Upper lobe of left lung (tissue), 6 donors: ENCODE measurements at places on chromosomes 6 and 20.
A peak's percentile ranks its signal among the peaks of the same experiment; 100 is the strongest.

- DNase-seq, result no peak
Observed at GRCh38 chr6:8157839-8158238, 55.5 kb upstream of the EEF1E1 start.

- no peak for DNase-seq
Observed at GRCh38 chr20:3158968-3159431, 665 bp downstream of the FASTKD5 start.

DNA sequence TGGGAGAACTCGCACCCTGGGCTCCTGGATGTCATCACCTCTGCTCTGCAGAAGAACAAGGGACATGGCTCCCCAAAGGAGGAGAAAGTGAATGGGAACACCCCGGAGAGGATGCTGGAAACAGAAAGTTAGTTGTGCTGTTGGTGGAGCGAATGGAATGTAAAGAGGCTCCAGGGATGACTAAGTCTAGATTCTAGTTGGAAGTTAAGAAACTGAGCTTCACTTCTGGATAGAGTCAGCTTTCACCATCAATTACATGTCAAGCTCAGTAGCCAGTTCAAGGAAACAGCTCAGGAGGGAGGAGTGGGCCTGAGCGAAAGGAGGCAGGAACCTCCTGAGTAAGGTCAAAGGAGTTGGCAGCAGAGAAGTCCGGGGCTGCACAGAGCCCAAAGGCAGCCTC lies 132.1 kb upstream of the ARID1B start:
- DNase-seq, result no peak

DNA sequence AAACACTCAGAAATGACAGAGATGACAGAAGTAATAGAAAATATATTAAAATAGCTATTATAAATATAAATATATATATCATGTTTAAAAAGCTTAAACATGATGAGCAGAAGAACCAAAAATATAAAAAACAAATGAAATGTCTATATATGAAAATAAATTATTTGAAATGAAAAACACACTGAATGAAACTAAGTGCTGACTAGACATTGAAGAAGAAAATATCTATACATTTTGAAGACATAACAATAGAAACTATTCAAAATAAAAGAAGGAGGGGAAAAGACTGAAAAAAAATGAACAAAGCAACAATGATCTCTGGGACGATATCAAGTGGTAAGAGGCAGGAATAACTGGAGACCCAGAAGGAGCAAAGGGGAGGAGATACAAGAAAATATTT lies 76.8 kb downstream of the RNASET2 start:
- DNase-seq, result no peak

GRCh38 chr6:1049900-1050299 lies 262.0 kb upstream of the FOXQ1 start:
- DNase-seq, result no peak

DNA sequence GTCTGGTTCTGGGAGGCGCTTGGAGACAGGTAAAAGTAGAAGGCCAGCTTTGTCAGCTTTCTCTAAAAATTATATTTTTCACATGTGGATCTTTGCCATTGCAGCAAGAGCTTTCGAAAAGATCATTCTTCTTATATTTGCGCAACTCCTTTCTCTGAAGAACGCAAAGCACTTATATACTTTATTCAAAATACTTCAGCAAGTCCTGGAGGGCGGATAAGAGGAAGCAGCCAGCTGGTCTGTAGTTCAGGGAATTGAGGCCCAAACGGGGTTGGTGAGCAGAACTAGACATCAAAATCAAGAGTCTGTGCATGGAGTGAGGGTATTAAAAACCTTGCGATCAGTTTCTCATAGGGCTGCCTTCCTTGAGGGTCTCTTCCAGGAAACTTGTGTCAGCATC lies 182.3 kb downstream of the DTNBP1 start:
- no peak for DNase-seq

DNA sequence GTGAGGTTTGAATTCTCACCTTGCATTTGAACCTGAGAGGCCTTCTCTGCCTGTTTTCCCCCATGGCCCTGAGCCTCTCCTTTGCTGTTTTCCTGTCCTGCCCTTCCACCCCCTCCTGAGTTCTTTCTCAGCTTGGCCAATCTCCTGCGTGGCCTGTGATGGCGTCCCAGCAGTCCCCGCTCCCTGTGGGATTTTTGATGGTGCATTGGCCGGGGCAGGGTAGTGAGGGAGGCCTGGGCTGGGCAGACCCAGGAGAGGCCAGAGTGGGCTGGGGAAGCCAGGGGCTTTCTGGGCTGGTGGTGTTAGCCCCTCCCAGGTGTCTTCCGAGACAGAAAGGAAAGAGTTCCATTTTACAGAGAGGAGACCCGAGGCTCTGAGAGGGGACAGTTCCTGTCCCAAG lies 6.3 kb downstream of the CEBPB start:
- no peak for DNase-seq

- no peak for DNase-seq
Observed at GRCh38 chr20:14344746-14345145, 7.3 kb upstream of the FLRT3 start.

- DNase-seq, result no peak
Observed at GRCh38 chr6:134819236-134819635, 130.7 kb downstream of the ALDH8A1 start.

GRCh38 chr6:74860456-74860855 lies 345.4 kb downstream of the COL12A1 start:
- no peak for DNase-seq

- no peak for DNase-seq
Observed at GRCh38 chr20:925516-925915, 9.4 kb upstream of the ANGPT4 start.

DNA sequence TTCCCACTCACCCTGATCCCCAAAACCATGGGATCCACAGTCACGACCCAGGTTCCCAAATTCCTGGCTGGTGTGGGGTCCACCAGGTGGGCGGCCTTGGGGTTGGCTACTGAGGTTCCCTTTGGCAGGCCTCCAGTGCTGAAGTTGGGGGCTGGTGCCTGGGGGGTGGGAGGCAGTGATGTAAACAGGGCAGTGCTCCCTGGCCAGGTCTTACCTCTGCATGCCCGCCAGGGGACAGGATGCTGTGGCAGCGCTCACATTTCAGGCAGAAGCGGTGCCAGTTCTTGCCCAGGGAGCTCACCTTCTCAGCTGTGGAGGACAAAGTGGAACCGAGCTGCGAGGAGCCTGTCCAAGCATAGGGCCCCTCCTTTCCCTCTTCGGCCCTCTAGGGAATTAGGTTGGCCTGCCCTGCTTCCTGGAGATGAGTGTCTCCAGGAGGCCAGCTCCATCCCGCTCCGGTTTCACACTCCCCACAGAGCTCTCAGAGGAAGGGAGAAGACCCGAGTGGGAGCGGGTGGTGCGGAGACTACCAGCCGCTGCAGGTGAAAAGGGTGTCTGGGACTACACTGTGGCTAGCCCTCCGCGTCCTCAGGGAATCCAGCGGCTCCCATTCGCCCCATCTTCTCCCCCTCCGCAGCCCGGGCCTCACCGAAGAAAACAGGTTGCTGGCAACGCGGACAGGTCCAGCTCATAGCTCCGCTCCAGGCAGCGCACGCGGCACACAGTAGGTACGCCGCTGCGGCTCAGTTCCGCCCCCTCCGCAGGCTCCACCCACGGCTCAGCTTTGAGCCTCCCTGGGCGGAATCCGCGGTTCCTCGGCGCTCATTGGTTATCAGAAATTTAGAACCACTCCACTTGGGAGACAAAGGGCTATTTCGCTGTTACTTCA lies at the start of gene CRIP3:
CRIP3 (minus strand) TSS at position 726 of the 889 bp plus-strand sequence; CDS start at position 692, 34 bp downstream.
- peak; percentile 86 for DNase-seq

- no peak for DNase-seq
Observed at GRCh38 chr20:21049305-21049828, 56.8 kb downstream of the LINC00237 start.

DNA sequence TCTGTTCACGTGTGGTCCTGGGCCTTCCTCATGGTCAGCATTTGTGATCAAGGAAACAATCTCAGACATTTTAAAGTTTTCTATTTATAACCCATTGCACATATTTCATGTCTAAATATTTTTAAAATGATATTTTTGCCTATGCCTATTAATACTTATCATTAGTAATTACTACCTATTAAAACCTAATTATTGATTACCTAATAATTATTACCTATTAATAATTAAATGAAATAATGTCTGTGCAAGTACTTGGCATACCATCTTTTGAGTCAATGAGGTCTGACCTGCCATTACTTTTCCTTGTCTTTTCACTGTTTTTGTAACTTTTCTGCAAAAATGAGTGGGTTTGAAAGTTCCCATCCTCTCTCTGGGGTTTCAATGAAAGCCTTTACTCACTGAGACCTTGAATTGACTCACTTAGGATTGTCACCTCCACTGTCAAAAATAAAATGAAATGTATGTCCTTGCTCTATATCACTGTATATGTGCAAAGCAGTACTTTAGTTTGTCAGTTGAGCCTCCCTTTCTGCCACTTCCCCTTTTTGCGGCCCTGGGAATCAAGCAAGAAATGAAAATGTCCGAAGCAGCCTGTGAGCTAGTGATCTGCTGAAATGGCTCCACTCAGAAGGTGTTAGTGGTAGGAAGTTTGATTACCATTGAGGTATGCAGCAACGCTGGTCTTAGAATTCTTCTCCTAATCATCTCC lies 87.8 kb downstream of the L3MBTL3 start:
- DNase-seq, result no peak

GRCh38 chr6:17418281-17419188 lies 25.1 kb downstream of the CAP2 start:
- no peak for DNase-seq

DNA sequence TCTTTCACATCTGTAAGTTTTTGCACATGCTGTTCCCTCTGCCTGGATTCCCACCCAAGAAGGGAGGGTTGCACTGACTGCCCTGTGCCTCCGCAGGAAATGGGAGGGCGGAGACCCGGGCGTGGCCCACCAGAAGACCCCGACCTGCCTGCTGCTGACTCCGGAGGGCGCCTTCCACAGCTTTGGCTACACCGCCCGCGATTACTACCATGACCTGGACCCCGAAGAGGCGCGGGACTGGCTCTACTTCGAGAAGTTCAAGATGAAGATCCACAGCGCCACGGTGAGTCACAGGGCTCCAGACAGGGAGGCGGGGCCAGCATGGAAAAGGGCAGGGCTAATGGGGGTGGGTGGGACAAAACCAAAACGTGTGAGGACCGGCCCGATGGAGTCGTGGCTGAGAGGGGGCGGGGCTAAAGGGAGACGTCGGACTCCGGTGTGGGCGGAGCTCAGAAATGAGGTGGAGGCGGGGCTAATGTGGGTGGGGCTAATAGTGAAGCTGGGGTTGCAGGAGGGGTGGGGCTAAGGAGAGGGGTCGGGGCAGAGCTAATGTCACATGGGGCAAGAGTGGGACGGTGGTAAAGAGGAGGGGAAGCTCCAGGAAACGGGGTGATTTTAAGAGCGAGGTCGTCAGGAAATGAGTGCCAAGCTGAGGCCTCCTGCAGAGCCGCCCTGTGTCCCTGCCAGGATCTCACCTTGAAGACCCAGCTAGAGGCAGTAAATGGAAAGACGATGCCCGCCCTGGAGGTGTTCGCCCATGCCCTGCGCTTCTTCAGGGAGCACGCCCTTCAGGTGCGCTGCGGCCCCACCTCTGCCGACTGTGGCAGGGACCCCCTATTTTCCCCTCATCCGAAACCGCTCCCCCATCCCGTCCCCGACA lies 12.6 kb downstream of the HSPA12B start:
- DNase-seq, result peak; percentile 74

DNA sequence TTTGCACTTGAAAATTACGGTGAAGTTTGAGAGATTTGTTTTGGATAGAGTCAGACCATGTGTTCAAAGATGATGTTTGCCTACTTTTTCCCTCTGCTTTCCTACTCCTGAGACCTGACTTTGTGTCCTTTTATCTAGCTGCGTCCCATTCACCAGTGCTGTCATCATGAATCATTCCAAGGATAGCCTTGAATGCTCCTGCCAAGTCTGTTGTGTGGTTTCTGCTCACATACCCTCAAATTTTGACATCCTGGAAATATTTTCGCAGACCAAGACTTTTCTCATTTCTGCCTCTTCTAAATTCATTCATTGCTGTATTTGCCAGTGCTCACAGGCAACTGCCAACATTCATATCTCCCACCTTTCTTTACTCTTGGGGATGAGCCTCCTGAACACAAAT lies 175.9 kb upstream of the SCGN start:
- DNase-seq, result no peak

- DNase-seq, result no peak
Observed at GRCh38 chr6:97092673-97093305, 168.3 kb downstream of the KLHL32 start.

- DNase-seq, result no peak
Observed at GRCh38 chr6:30687659-30688431, 1.4 kb upstream of the PPP1R18 start.

GRCh38 chr6:110446405-110446804 lies 30.0 kb downstream of the SLC22A16 start:
- no peak for DNase-seq

- peak; percentile 45 for DNase-seq
Observed at GRCh38 chr6:31659649-31660380, 763 bp downstream of the C6orf47 start.

DNA sequence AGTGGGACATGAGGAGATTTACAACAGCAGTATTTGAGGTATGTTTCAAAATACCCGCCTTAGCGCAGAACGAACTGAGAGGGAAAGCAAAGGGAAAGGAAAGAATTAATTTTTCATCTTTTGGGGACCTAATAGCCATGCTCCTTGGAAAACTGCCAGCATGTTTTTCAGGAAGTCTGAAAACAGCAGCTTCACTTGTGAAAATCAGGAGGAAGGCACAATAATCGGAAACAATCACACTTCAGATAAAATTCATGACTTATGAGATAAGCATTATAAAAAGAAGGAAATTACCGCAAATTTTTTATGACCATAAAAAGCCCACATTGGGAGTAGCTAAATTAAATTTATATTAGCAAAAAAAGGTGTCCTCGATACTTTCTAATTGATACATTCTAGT lies 541.1 kb downstream of the HAO1 start:
- DNase-seq, result no peak

DNA sequence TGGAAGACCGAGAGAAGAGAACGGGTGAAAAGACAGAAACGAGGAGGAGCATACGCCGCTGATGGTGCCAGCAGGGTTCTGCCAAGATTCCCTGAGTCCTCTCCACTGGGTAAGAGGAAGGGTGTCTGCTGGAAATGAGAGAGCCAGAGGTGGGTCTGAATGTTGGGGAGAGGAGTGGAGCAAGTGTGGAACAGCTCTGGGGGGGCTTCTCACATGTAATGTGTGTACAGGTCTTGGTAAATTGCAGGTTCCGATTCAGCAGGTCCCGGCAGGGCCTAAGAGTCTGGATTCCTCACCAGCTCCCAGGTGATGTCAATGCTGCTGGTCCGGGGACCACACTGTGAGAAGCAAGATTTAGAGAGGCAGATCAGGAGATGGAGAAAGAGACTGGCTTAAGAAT lies 1.5 kb upstream of the EBF4 start:
- DNase-seq, result no peak

GRCh38 chr6:24968783-24969182 lies 33.0 kb upstream of the RIPOR2 start:
- no peak for DNase-seq

DNA sequence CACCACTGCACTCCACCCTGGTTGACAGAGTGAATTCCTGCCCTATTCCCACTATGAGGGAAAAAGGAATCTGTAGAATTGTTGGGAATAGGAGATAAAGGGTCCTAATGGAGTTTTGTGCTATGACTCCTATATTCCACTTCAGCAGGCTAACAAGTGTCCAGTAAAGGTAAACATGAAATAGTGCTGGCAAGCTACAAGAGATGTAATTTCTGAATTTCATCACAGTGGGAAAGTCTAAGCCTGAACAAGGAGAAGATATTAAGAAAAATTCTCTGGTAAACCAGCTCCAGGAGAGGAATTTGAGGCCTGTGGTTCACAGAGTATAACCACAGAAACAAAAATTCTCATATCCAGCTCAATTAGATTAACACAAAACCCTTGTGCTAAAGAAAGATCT lies 10.3 kb upstream of the C6orf58 start:
- DNase-seq, result no peak

GRCh38 chr20:52361650-52362049 lies 170.1 kb upstream of the ZFP64 start:
- DNase-seq, result no peak
